ENCODE measurements at places on chromosomes 2 and 18. TPM values are rescaled to one million over a fixed set of nuclear protein-coding genes. Genes with fewer than 3 reads are reported as not detected.

The B3GNT7 gene
- total RNA-seq, result 7.1 TPM

DNA sequence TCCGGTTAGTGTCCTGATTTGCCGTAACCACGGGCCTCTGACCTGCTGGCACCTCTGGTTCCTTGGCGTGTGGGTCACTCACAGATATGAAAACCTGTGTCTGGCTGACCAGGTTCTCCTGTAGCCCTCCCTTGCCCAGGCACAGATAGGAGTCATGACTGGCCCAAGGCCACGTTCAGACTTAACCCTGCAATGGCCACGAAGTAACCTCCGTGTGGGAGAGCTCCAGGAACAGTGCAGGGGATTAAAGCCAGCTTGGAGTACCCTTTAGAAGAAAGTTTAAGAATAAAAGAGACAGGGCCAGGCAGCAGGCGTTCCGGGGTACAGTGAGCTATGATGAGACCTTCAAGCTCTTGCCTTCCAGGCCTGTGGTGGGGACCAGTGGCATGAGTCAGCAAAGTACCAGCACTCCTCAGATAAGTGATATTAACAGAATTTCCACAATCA lies 25.5 kb downstream of the CENPO start:
- no peak overlapping the region for H3K27ac ChIP-seq
- DNase-seq, result peak; percentile 62
- no peaks in the 10 kb centered on the region for H3K27me3 ChIP-seq
- no peaks in the 10 kb centered on the region for H3K36me3 ChIP-seq
- no peaks in the 10 kb centered on the region for H3K4me1 ChIP-seq

DNA sequence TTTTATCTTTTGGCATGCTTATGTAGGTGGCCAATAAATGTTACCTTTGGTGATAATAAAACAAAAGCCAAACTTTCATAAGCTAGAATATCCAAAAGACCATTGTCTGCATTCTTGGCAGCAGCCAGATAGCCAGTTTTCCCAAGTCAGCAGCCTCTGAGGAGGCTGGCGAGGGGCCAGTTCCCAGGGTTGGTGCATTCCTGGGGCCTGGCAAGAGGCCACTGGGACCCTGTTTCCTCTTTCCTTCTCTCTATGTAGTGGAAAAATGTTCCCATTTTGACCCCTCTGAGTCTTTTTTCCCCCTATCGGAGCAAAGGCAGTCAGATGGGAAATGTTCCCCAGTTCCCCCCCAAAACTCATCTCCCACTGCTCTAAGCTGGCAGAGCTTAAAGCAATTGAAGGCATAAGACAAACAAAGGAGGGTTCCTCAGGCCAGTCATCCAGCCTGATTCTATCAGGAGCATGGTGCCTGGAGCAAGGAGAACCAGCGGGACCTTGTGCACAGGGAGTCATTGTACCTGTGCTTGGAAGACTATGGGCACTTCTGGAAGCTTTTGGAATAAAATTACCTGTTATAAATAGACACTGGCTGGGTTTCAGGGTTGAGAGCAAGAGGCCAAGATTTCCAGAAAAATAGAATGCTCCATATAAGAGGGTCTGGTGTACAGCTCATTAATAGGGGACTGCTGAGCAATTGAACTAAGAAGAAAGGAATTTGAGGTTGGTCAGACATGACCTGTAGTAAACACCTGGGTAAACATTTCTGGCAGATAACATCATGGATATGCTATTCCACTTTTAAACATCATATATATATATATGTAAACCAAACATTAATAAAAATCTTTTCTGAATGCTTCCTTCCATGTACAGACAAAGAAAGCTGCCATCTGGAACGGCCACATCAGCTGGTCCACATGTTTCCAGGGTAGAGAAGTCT lies 63.4 kb downstream of the NCKAP5 start:
- no peaks in the 10 kb centered on the region for H3K36me3 ChIP-seq
- H3K4me3 ChIP-seq, result no peak overlapping the region
- peaks cover 13% of the 10 kb centered on the region for H3K4me1 ChIP-seq

The PLEKHH2 gene
- 27.5 TPM for total RNA-seq

GRCh38 chr2:8652774-8653426 lies 29.0 kb upstream of the ID2 start:
- H3K27ac ChIP-seq, result no peak overlapping the region
- DNase-seq, result no peak
- H3K36me3 ChIP-seq, result no peaks in the 10 kb centered on the region
- no peak overlapping the region for H3K4me3 ChIP-seq
- H3K4me1 ChIP-seq, result no peaks in the 10 kb centered on the region

DNA sequence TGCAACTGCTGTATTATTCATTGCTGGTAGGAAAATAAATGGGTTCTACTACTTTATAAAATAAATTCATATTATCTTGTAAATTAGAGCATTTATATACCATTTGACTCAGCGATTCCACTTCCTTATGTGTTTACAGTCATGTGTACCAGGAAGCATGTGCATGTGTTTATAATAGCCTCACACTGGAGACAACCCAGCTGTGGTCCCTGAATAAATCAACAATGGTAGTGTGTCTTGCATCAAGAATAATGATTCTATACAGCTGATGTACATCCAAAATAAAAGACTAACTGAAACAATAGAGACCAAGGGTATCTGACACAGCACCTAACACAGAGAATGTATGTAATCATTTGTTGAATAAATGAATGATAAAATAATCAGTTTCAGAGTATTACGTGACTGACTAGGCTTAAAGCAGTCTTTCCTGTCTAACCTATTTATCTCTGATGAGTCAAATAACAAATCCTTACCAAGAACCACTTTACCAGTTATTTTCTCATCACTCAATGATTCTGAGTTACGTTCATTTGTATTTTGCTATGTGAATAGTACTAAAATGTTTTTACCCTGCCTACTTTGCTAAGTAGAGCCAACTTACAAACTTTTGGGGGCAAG lies 216.8 kb downstream of the UBE2E3 start:
- H3K4me3 ChIP-seq, result no peak overlapping the region
- H3K27ac ChIP-seq, result no peak overlapping the region
- H3K36me3 ChIP-seq, result no peaks in the 10 kb centered on the region
- H3K4me1 ChIP-seq, result no peaks in the 10 kb centered on the region
- DNase-seq, result no peak

DNA sequence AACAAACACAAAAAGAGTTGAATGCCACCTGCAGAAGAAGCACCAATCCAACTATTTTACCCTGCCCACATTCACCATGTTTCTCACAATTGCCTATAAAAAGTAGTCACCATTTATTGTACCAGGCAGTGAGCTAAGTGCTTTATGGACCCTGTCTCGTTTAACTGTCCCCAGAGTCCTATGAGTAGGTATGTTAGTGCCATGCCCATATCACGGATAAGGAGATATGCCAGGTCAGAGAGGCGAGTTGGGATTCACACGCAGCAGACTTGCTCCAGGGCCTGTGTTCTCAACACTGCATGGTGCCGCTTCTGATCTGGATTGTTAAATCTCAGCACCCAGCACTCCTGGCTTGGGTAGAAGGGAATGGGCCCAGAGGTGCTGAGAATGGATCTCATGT lies 49.1 kb upstream of the CYP1B1 start:
- H3K4me1 ChIP-seq, result peaks cover 17% of the 10 kb centered on the region
- DNase-seq, result no peak
- no peaks in the 10 kb centered on the region for H3K27me3 ChIP-seq
- no peak overlapping the region for H3K27ac ChIP-seq
- no peak overlapping the region for H3K4me3 ChIP-seq
- no peaks in the 10 kb centered on the region for H3K36me3 ChIP-seq

GRCh38 chr2:123853161-123853560 lies 171.9 kb upstream of the CNTNAP5 start:
- no peaks in the 10 kb centered on the region for H3K4me1 ChIP-seq
- no peak overlapping the region for H3K27ac ChIP-seq
- H3K36me3 ChIP-seq, result no peaks in the 10 kb centered on the region

- DNase-seq, result no peak
- H3K36me3 ChIP-seq, result no peaks in the 10 kb centered on the region
- H3K27me3 ChIP-seq, result no peaks in the 10 kb centered on the region
Measured at GRCh38 chr18:71442731-71443141, 1101.4 kb downstream of the CBLN2 start.

The MRO gene
- not detected for total RNA-seq

The ASXL2 gene
- total RNA-seq, result 16.2 TPM

- no peak for DNase-seq
- no peak overlapping the region for H3K27ac ChIP-seq
- no peak overlapping the region for H3K4me3 ChIP-seq
- H3K27me3 ChIP-seq, result no peaks in the 10 kb centered on the region
Measured at GRCh38 chr2:178280244-178280852, 86.0 kb downstream of the OSBPL6 start.

DNA sequence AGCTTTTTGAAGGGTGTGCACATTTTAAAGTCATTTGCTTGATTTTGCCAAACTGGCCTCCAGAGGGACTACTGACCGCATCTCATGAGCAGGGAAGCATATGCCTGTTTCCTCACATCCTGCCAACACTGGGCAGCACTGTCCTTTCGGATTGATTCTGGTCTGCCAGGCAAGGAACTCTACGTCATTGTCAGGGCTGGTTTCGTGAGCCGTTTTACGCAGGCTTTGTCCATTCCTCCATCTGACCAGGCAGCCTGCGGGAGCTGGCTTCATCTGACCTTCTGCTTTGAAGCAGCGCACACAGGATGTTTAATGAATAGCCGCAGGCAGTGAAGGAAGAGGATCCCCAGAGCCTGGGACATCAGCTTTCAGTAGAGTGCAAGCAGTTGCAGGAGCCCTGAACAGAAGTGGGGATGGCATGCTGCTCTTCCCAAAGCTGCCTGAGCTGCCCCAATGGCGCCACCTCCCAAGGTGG lies 46.3 kb upstream of the SEMA4C start:
- peaks cover 22% of the 10 kb centered on the region for H3K4me1 ChIP-seq
- no peaks in the 10 kb centered on the region for H3K36me3 ChIP-seq
- DNase-seq, result no peak
- H3K27ac ChIP-seq, result no peak overlapping the region
- H3K27me3 ChIP-seq, result no peaks in the 10 kb centered on the region

The DOK6 gene
- 1.2 TPM for total RNA-seq

DNA sequence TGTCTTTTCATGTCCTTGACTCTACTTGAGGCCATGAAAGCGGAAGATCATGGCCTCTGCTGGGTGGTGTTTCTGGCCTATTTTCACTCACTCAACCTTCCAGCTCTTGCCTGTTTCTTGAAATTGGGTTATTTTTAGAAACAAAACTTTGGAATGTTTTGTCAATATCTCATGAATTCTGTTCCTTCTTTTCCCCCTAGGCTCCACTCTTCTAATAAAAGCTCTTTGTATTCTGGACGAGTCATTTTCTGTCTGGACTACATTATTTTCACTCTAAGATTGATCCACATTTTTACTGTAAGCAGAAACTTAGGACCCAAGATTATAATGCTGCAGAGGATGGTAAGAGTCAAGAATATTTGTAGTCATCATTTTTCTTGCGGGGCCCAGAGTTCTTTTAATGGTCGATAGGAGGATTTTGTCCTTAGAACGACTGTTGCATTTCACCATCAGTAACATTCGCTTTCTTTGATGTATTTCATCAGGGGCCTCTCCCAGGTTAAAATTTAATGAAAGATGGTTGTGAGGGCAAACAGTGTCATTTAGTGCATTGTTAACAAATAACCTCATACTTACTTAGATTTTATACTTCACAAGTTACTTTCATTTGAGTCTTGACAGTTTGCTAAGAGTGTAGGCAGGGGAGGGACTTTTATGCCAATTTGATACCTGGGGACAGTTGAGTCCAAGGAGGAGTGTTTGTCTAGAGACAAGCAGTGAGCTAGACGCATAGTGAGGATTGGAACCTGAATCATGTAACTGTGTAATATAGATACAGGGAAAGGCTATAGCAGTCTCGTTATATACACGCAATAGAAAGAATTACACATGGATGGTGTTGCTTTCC lies 64.6 kb downstream of the TRPM8 start:
- no peak overlapping the region for H3K4me3 ChIP-seq
- no peaks in the 10 kb centered on the region for H3K27me3 ChIP-seq
- H3K36me3 ChIP-seq, result no peaks in the 10 kb centered on the region
- H3K4me1 ChIP-seq, result no peaks in the 10 kb centered on the region

The CNDP1 gene
- total RNA-seq, result 9.8 TPM

The CFAP221 gene
- 3.9 TPM for total RNA-seq

DNA sequence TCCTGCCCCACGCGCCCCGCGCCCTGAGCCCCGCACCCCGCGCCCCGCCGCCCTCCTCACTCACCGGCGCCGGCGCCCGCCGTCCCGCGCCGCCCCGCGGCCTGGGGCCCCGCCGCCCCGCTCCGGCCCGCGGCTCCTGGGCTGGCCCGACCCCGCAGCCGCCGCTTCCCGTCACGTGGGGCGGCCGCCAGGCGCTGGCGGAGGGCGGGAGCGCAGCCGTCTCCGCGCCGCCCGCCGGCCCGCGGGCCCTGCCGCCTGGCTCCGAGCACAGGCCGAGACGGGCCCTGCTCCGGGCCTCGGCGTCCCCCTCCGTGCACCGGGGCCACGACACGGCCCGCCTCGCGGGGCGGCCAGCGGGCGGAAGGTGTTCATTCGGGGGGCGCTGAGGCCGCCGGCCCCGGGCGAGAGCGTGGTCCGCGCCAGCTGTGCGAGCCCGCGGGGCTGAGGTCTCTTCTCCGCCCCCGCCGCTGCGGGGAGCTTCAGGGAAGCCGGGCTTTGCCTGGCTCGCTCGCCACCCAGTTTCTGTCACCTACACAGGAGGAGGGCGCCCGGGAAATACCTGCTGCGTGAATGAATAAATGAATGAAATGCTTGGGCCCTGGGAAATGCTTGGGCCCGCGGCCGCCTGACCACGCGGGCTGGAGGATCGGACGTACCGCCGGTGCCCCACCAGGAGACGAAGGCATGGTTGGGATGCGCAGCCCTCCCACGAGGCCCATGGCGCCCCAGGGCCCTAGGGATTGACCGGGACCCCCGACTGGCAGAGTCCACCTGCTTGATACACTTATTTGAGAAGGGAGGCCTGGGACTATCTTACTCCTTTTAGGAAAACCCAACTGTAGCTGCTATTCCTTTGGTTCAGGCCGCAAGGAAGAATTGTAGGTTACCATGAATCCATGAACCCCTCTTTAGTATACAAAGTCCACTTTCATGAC lies at the start of gene TGFBRAP1:
Gene TGFBRAP1 (minus strand): TSS at position 175 of the 935 bp plus-strand sequence. CDS start 21,434 bp downstream, outside the sequence.
- no peaks in the 10 kb centered on the region for H3K27me3 ChIP-seq
- no peaks in the 10 kb centered on the region for H3K36me3 ChIP-seq
- peak within 1 kb of the TSS; percentile 70 for H3K4me3 ChIP-seq
- H3K27ac ChIP-seq, result peak within 1 kb of the TSS; percentile 87
- DNase-seq, result no peak

- H3K27ac ChIP-seq, result no peak overlapping the region
- no peaks in the 10 kb centered on the region for H3K4me1 ChIP-seq
- no peak overlapping the region for H3K4me3 ChIP-seq
- DNase-seq, result no peak
- no peaks in the 10 kb centered on the region for H3K27me3 ChIP-seq
Measured at GRCh38 chr2:31089645-31090044, 48.6 kb downstream of the GALNT14 start.

The STARD6 gene
- total RNA-seq, result not detected

- DNase-seq, result no peak
- no peak overlapping the region for H3K27ac ChIP-seq
- H3K36me3 ChIP-seq, result no peaks in the 10 kb centered on the region
- H3K4me1 ChIP-seq, result no peaks in the 10 kb centered on the region
Measured at GRCh38 chr2:84160453-84160852, 298.6 kb downstream of the SUCLG1 start.

DNA sequence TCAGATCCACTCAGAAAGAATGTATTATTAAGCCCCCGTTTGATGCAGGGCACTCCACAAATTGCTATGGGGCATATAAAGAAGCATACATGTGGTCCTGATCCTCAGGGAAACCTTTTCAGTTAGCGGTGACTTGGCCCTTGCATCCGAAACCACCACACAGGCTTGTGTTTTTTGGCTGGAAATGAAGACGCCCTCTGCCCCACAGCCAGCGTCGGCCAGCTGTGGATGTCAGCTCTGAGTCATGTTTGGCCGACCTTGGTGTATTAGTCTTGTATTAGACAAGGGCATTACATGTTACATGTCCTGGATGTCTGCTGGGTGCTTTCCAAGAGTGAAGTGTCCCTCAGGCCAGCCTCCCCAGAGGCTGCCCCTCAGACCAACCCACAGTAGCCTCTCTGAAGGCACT lies 107.6 kb upstream of the MAP3K20 start:
- DNase-seq, result no peak
- no peak overlapping the region for H3K27ac ChIP-seq
- H3K4me1 ChIP-seq, result peaks cover 29% of the 10 kb centered on the region
- H3K36me3 ChIP-seq, result no peaks in the 10 kb centered on the region
- H3K27me3 ChIP-seq, result no peaks in the 10 kb centered on the region

Data from vagina (tissue), 2 donors.